Stromal cell of bone marrow (primary cell): ENCODE measurements at places on chromosomes 1 and 21.

DNA sequence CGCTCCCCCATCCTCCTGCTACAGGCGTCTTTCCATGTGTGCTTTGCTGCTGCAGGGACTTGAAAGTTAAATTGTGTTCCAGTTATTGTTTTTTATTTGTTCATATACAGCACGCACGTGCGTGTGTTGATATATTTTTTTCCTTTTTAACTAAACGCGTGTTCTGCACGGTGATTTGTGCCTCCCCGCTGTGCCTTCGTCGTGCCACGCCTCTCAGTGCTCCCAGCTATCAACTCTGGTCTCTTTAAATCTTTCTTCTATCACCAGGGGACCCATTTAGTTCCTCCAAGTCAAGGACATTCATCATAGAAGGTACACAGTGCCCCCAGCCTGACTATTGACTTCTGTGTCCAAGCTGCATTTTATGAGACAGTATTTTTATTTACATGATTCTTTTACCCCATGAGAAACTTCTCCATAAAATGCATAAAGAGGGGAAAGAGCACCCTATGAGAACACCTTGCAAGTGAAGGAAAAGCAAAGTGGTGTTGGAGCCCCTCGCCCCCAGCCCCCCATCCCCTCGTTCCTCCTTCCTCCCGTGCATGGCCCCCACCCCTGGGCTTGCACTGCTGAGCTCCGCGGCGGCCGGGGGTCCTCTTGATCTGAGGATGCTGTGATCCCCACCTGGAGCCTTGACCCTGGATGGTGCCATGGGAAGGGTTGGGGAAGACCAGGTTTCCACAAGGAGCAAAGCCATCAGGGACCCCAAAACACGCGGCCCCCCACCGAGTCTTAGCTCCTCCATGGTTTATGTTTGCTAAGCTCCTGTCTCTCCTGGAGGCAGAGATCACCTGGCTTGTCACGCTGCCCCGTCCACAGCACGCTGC lies 45.5 kb downstream of the KCNAB2 start:
- no peak for DNase-seq

DNA sequence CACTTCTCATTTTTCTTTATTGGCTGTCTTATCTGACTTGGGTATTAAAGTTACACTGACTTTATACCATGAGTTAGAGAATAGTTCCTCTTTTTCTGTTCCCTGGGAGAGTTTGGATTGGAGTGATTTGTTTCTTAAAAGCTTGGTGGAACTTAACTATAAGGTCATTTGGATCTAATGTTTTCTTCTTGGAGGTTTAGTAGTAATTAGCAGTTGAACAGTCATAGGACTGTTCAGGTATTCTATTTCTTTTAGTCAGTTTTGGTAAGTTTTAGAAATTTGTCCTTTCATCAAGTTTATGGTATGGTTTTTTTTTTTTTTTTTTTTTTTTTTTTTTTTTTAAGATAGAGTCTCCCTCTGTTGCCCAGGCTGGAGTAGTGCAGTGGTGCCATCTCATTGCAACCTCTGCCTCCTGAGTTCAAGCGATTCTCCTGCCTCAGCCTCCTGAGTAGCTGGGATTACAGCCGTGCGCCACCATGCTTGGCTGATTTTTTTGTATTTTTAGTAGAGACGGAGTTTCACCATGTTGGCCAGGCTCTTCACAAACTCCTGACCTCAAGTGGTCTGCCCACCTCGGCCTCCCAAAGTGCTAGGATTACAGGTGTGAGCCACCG lies 6.3 kb downstream of the TTC3 start:
- DNase-seq = no peak

DNA sequence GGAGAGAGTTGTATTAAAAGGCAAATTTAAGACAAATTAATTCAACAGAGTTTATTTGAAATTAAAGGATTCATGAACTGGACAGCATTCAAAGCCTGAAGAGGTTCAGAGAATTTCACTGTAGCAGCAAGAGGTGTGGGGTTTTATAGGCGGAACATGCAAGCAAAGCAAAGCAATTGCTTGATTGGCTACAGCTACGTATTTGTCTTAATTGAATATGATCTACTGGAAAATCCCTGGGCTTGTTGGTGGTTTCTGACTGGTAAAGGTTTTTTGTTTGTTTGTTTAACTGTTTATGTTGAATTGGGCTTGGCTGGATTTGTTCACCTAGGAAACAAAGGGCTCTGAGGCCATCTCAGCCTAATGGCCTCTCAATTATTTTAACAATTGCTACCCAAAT lies 61.5 kb downstream of the KCNK1 start:
- no peak for DNase-seq

DNA sequence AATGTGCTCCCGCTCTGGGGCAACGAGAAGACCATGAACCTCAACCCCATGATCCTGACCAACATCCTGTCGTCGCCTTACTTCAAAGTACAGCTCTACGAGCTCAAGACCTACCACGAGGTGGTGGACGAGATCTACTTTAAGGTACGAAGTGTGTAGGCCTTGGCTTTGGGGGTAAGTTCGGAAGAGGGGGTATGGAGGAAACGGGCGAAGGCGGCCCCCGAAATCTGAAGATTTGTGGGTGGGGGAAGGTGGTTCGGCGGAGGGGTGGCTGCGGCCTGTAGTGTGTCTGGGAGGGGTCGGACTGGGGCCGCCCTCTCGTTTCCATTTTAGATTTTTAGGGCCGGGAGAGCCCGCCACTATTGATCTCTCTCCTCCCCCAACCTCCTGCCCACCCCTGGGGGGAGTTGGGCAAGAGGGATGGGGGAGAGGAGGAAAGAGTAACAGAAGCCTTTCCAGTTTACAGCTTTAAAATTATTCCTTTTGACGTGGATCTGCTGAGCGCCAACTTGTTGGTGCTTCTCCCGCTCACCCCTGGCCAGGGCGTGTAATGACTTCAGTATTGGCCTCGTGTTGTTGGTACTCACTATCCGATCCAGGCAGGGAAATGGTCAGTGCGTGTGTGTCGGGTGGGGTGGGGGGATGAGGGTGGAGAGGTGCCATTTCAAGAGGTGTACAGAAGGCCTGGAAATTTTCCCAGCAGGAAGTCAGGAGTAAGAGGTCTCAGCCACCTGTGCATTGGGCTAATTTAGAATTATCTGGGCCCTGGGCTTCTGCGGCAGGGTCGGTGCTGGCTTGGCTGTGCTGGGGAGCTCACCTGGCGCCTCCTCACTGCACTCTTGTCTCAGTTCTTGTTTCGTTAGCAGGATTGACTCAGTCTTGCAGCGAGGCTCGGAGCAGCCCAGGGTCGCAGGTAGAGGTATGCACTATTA lies 880 bp downstream of the PRPF38B start:
- peak; percentile 56 for DNase-seq

GRCh38 chr21:37564924-37565529 lies 198.5 kb downstream of the DYRK1A start:
- DNase-seq = no peak

- DNase-seq = no peak
Measured at GRCh38 chr1:93296555-93297154, 49.1 kb upstream of the DR1 start.

- DNase-seq = no peak
Measured at GRCh38 chr1:152148981-152149380, 10.0 kb downstream of the RPTN start.

GRCh38 chr1:246492611-246493245 lies 14.4 kb downstream of the SMYD3 start:
- DNase-seq = peak; percentile 59

DNA sequence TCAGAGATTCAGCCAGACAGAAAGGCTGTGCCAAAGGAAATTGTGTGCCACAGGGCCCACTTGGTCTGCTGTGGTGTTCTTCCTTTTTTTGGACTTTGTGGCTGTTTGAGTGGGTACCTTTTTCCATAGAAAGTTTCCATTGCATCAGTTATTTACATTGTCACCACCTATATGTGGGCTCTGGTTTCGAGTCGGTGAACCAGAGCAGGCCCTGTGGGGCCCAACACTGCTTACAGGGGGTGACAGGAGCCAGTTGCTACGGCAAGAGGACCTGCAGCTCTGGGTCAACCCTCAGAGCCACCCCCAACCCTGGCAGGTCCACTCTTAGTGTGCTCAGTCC lies 157.0 kb upstream of the EDN2 start:
- DNase-seq = no peak

DNA sequence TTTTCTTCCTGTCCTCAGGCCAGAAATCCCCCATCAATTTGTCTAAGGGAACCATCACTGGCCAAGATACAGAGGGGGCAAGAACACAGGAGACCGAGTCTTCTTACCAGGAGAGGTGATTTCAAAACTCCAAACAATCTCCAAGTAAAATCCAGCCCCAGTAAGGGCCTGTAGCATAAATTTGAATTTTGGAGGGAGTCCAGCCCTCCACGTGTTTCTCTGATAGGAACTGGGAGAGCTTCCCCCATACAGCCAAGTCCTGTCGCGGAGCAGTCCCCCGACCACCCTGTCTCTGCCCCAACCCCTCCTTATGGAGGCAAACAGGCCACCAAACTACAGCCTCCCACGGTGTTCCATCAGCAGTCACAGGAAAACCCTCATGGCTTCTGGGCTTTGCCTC lies 32.4 kb upstream of the GPR157 start:
- no peak for DNase-seq

GRCh38 chr1:230113593-230114236 lies 46.7 kb downstream of the GALNT2 start:
- DNase-seq = peak; percentile 96

- no peak for DNase-seq
Measured at GRCh38 chr1:233293556-233294446, 1.7 kb downstream of the PCNX2 start.

- no peak for DNase-seq
Measured at GRCh38 chr1:101006553-101006952, 19.0 kb downstream of the DPH5 start.

DNA sequence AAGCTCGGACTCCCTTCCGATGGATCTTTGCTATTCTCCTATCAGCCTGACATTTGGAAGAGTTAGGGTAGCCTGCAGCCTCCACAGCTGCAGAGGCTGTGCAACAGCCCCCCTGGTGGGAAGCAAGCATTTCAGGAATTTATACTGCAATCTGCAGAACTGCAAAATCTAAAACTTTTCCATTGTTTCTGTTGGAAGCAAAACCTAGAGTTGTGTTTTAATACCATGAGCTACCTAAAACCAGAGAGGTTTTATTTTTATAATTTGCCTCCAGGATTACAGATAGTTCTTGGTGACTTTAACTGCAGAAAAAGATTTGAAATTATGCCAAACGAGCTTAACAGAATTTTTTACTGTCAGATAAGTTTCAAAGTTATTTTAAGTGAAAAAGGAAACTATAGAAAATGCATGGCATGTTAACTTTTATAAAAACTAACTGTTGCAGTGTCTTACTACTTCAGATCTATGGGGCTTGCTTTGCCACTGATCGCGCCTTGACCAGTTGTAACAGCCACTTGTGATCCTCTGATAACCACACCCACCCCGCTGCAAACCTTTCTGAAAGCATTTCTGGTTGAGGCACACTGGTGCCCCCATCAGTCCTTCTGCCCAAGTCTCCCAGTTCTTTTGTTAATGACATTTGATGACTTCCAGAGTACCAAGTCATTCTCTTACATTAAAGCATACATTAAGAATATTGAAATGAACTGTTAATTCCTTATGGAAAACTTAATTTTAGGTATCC lies 64.8 kb downstream of the PRDM2 start:
- no peak for DNase-seq

DNA sequence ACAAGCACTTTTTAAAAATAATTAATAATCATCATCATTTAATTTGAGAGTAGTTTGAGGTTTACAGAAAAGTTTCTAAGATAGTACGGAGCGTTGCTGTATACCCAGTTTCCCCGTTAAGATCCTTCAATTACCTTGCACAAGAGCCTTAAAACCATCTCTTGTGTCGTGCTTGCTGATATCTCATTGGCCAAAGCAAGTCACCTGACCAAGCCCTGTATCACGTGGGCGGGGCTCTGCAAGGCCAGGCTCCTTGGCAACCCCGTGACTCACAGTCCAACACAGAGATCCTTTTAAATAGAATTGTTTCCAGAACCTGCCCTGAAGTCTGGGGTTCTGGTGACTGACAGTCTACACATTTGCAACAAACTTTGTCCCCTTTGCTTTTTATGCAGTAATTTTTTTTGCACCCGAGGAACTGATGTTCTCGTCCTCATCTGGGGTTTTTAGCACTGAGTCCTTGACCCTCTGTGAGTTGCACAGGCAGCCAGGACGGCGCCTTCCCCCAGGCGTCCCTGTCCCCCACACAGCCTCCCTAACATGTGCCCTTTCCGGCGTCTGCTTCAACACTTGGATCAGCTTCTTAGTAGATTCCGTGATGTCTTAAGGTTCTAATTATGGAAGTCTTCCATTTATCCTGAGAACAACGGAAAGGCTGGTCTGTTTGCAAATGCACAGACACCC lies 183.3 kb upstream of the TMEM51 start:
- DNase-seq = peak; percentile 76

GRCh38 chr21:34128124-34128523 lies 54.7 kb downstream of the MRPS6 start:
- DNase-seq = no peak

- peak; percentile 56 for DNase-seq
Measured at GRCh38 chr1:156281281-156281680, 1.3 kb downstream of the SMG5 start.

DNA sequence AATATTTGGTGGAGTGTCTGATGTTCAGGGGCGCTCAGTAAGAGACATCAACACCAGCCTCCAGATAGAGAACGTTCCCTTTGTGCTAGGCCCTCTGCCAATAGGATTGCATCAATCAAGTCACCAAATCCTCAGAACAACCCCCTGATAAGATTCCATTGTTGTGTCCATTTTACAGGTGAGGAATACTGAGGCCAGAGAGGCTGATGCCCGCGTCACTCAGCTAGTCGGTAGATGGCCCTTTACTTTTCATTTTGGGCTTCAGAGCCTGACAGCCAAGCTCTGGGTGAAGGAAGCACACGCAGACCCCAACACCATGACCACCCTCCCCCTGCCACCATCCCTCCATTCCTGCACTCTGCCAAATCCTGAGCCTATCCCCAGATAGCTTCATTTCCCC lies 406.2 kb downstream of the PTPRU start:
- no peak for DNase-seq

GRCh38 chr1:160124705-160125478 lies 9.3 kb downstream of the ATP1A2 start:
- peak; percentile 58 for DNase-seq

GRCh38 chr1:15849775-15850324 lies 2.3 kb downstream of the SPEN start:
- DNase-seq = no peak

DNA sequence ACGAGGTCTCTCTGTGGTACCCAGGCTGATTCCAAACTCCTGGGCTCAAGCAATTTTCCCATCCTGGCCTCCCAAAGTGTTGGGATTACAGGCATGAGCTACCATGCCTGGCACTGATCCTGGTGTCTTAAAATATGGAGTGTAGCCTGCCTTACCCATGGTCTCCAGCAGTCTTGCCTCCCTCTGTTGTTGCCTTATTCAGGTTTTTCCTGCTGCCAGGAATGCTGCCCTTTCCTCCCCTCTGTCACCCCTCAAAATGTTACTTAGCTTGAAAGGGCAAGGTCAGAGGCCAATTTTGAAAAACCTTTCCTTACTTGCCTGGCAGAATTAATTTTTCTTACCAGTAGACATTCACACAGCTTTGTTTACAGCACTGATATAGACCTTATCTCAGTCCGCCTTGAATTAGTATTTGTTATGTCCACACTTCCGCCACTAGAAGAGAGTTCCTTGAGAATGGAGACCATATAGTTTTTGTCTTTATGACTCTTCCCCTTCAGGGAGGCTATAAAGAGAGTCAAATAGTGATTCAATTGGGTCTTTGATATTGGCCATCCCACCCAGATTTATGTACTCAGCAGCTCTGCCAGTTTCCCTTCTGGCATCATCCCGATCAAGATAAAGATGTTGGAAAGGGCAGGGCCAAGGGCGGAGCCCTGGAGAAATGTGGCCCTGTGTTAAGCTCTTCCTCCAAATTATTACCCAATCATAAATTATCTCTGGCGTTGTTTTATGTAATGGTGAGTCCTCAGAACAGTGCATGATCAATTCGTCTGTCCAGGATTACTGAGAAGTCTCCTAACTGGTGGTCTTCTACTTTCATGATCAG lies 38.8 kb downstream of the C1orf21 start:
- DNase-seq = no peak

- peak; percentile 94 for DNase-seq
Measured at GRCh38 chr1:118101515-118101844, 83.5 kb downstream of the SPAG17 start.
